ENCODE measurements at places on chromosomes 7 and 10.

- DNase-seq = no peak
These were observed 175.0 kb downstream of the PLPP4 start for GRCh38 chr10:120632047-120632446.

- no peak for DNase-seq
These were observed 28.9 kb downstream of the ADAP1 start for GRCh38 chr7:925601-926000.

DNA sequence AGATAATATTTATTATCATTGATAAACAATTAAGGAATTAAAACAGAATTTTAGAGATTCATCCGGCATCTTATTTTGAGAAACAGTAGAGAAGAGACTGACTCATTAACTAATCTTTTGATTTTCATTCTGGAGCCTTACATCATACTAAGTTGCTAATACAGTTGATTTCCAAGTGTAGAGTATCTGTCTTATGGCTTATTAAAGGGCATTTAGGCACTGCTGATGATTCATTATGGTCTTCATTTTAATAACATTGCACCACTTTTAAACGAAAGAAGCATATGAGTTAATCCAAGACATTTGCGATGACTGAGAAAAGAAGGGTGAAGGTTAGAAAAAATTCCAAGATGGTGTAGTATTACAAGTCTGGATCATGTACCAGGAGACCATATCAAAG is 186.0 kb upstream of the CACNA2D1 start:
- no peak for DNase-seq

DNA sequence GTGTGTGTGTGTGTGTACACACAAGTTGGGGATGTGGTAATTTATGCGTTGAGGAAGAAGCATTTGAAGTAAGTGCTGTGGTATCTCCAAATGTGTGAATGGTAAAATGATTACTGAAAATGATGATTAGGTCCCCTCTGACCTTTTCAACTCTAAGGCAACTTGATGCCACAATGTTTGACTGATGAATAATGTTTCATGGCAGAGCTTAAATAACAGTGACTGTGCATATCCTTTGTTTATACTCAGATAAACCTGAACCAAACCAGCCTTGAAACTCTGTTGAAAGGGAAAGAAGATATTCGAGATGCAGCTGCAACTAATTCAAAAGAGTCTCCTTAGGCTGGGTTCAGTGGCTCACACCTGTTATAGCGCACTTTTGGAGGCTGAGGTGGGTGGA is 64.8 kb upstream of the YAE1 start:
- DNase-seq = no peak

GRCh38 chr10:79310200-79310865 is 36.9 kb upstream of the PPIF start:
- no peak for DNase-seq

- DNase-seq = no peak
These were observed 240.4 kb downstream of the ABCA13 start for GRCh38 chr7:48411619-48412018.

- DNase-seq = peak; percentile 64
These were observed 97.0 kb upstream of the PPIF start for GRCh38 chr10:79250259-79250658.

- no peak for DNase-seq
These were observed 12.8 kb downstream of the BRI3 start for GRCh38 chr7:98294326-98294725.

- DNase-seq = no peak
These were observed 51.1 kb upstream of the AHR start for GRCh38 chr7:17247357-17247756.

GRCh38 chr7:223118-223800 is 30.9 kb downstream of the FAM20C start:
- DNase-seq = no peak

GRCh38 chr7:135403302-135403701 is 106.6 kb downstream of the CNOT4 start:
- DNase-seq = no peak

- DNase-seq = no peak
These were observed 453.2 kb downstream of the TNS3 start for GRCh38 chr7:47128700-47129099.

GRCh38 chr7:125450749-125451148 is 521.1 kb upstream of the POT1 start:
- no peak for DNase-seq

DNA sequence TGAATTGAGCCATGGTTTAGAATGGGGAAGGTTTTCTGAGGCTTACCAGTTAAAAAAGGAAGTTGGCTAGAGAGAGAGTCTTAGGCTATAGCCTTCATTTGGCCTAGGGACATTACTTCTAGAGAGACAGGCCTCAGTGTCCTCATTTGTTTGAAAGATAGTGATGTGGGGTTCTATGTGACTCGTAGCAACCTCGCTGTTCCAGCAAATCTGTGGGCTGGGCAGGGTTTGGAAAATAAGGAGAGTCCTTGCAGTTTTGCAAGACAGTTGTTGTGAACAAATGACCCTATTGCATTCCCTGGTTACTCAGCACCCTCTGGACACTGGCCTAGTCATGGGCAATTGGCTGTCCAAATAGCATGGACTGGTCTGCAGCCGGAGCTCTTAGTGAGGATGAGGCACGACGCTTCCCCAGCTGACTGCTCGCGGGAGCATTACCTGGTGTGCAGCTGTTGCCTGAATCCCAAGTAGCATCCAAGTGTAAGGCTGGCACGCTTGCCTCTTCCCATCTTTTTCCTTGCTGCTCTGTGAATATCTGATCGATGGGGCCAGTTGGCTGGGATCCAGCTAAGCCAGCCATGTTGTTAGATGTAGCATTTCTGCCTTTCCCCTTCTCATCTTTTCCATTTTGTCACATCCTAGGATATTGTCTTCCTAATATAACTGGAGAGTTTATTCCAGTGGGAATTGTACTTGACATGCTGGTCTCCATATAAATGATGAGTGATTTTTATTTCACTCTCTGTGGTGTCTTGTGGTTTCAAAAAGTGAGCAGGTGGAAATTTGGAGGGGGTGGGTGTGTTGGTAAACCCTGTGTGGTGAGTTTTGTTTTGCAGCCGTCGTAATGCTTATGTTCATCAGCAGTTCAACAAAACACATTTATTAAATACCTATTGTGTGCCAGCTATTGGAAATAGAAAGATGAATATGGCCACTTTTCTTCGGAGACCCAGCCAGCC is 99.8 kb downstream of the SND1 start:
- peak; percentile 1 for DNase-seq

- peak; percentile 63 for DNase-seq
These were observed 11.0 kb upstream of the LFNG start for GRCh38 chr7:2508327-2509215.

- no peak for DNase-seq
These were observed 25.9 kb upstream of the YAE1 start for GRCh38 chr7:39540320-39540719.

DNA sequence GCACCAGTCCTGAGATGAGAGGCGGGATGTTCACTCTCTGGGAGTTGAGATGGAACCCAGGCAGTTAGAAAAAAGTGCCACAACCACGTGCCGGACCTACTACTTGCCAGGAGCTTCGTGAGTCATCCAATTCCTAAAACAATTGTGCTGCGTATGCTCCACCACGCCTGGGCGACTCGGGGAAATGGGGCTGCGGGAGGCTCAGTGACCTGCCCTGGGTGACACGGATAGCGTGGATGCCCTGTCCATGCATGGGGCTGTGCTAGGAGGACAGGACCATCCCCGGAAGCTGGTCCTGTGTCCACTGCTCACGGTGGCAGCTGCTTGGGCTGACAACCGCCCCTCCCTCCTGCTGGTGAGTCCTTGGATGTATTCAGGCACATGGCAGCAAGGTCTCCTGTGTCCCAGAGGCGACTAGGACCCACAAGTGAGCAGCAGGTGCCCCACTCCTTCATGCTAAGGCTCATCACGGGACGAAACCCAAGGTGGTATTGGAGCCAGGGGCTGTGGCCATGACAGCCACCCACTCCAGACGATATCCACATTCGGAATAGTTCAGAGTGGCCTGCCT is 90.4 kb downstream of the BMS1 start:
- no peak for DNase-seq

- DNase-seq = no peak
These were observed 8.0 kb upstream of the SP8 start for GRCh38 chr7:20794676-20795075.

- peak; percentile 90 for DNase-seq
These were observed at the start of gene CBX3 for GRCh38 chr7:26201247-26202018. CBX3 (plus strand) TSS chr7:26201745; CDS start chr7:26202999, 1,254 bp downstream.

DNA sequence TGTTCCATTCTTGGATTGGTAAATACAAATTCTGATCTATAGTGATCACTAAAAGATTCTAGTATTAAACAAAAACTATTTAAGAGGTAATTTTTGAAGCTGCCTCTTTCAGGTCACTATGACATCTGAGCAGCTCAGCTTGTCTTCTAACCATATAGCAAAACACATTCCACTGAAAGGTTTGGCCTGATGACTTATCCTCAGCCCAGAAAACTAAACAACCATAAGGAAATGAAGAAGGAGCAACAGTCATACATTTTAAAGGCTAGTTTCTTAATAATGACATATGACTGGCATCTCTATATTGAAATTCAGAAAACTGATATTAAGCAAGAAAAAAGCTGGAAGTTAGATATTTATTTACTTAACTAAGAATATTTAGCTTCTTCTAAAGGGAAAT is 24.6 kb downstream of the NT5C2 start:
- DNase-seq = no peak

DNA sequence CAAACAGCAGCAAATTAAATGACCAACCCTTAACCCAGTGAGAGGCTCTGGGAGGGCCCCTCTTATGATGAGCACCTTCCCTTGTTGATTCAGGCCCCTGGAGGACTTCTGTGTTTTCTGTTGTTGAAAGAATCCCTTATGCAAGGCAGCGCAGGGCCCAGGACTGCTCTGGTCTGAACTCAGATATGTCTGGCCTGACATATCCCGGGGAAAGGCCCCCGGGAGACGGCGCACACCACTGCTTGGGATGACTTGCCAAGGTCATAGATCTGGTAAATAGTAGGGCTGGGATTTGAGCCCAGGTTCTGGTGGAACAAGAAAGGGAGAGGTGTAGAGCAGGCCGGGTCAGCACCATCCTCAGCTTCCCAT is 124.0 kb downstream of the AOAH start:
- DNase-seq = no peak

GRCh38 chr10:18044976-18045720 is 93.4 kb downstream of the SLC39A12 start:
- DNase-seq = no peak

DNA sequence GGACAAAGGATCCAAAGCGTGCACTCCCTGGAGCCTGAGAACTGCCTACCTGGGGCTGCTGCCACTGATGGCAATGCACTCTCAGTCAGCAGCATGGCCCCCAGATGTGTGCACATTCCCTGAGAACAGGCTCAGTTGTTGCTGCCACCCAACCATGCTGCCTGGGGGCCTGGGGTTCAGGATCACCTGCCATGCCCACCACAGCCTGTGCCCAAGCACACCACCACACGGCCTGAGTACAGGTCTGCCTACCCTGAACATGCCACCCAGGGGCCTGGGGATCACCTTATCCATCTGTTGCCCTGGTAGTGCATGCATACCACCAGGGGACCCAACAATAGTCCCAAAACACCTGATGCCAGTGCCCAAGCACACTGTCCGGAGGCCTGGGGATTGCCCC is 1174.5 kb downstream of the SORCS1 start:
- DNase-seq = no peak

GRCh38 chr10:74122060-74122459 is 28.6 kb downstream of the AP3M1 start:
- DNase-seq = no peak

GRCh38 chr7:5041047-5041446 is 4.6 kb upstream of the RBAK start:
- no peak for DNase-seq

DNA sequence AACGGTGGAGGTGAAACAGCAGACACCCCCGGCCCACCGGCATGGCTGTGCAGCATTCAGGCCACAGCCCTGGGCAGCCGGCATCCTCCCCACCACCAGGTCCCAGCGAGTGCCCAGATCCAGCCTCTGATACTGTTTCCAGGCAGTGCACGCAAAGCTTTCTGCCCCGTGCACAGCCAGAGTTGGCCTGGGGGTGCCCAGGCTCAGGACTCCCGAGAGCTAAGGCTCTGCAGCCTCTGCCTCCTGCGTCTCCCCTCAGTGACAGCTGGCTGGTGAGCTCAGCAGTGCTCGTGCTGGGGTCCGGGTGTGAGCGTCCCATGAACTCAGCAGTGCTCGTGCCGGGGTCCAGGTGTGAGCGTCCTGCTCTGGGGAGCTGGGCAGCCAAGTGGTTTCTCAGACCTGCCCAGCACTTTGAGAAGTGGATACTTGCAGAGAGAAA is 65.4 kb downstream of the CFAP46 start:
- DNase-seq = no peak

GRCh38 chr10:15478429-15478828 is 107.3 kb upstream of the FAM171A1 start:
- no peak for DNase-seq

DNA sequence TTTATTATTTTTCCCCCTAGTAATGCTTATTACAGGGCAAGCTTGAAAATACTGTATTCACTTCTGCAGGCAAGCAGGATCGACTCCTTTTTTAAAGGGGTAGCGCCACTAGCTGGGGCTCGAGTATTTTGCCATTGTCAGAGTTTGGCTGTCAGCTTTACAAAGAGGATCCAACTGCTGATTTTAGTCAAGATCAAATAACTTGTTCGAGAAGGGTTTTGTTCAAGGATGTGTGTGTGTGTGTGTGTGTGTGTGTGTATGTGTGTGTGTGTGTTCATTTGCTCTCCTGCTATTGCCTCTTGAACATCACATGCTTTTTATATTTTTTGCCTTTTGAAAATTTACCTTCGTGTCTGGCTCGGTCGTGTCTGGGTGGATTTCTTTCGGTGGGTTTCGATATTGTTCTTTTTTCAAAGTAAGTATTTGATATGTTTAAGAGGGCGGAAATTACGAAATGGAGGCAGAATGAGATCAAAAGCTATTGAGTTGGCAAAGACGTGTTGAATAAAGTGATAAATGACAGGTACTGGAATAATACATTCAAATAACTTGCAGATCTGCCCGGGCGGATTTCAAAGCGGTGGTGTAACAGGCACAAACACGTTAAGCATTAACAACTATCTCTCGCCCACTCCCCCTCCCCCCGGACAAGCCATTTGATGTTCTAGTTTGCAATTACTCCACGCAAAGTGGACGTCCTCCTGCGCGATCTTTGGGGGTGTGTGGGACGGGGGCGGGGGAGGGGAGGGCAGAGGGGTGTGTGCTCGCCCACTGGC is 1.1 kb downstream of the ARID5B start:
- peak; percentile 62 for DNase-seq

GRCh38 chr10:12213621-12214020 is 17.6 kb downstream of the CDC123 start:
- DNase-seq = no peak

DNA sequence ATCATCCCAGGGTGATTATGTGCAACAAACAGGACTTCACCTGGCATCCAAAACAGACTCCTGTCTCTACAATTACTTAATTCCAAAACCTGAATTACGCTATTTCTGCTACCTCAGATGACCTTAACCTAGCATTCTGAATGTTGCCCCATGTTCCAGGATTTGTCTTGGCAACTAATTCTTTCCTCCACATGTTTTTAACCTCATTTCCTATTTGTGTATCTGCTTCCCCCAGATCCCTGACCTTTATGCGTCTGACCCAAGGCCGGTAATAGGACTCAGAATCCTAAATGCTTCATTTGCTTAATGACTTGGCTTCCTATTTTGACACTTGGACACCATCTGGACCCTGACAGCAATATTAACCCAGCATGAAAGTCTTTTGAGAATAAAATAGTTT is 8.7 kb upstream of the ING3 start:
- DNase-seq = no peak
